ENCODE measurements at places on chromosomes 7 and 10. TPM values are rescaled to one million over a fixed set of nuclear protein-coding genes. Genes with fewer than 3 reads are reported as not detected.

The NPTX2 gene
- 0.53 TPM for total RNA-seq

The IFRD1 gene
- 43.3 TPM for total RNA-seq

The NODAL gene
- not detected for total RNA-seq

The ATP6V1F gene
- 141 TPM for total RNA-seq

The CCL24 gene
- not detected for total RNA-seq

The PAPOLB gene
- 0.07 TPM for total RNA-seq

The EBLN1 gene
- not detected for total RNA-seq

The RSPH10B2 gene
- not detected for total RNA-seq

The HHEX gene
- total RNA-seq = 109 TPM

The AGR2 gene
- not detected for total RNA-seq

The TEX36 gene
- total RNA-seq = not detected

The TMEM273 gene
- 3.7 TPM for total RNA-seq

The PON3 gene
- total RNA-seq = 3.4 TPM

The AGMO gene
- 0.40 TPM for total RNA-seq

The CYP26C1 gene
- 2.0 TPM for total RNA-seq

The ST8SIA6 gene
- total RNA-seq = 0.51 TPM

The GIMAP5 gene
- 0.85 TPM for total RNA-seq

The NUTM2E gene
- total RNA-seq = not detected

The TMEM236 gene
- 0.24 TPM for total RNA-seq

The KCNH2 gene
- not detected for total RNA-seq

The SLC13A4 gene
- total RNA-seq = not detected

The CTAGE8 gene
- total RNA-seq = 0.49 TPM

The SPAM1 gene
- not detected for total RNA-seq

The IDI2 gene
- not detected for total RNA-seq

The TMEM225B gene
- not detected for total RNA-seq

The AP3M1 gene
- 52.9 TPM for total RNA-seq

The KLF14 gene
- total RNA-seq = not detected

The FAS gene
- 6.0 TPM for total RNA-seq

The OR2A42 gene
- total RNA-seq = not detected

The HYAL4 gene
- not detected for total RNA-seq

The CDK14 gene
- total RNA-seq = 41.5 TPM

The NPY4R gene
- not detected for total RNA-seq

The SPDYE1 gene
- not detected for total RNA-seq

The FLNC gene
- 81.8 TPM for total RNA-seq

The PRPS1L1 gene
- not detected for total RNA-seq

The ZNF239 gene
- 0.51 TPM for total RNA-seq

The JCAD gene
- total RNA-seq = 79.7 TPM

The UCMA gene
- total RNA-seq = not detected
